ENCODE measurements at places on chromosomes 5 and 9.
A peak's percentile ranks its signal among the peaks of the same experiment; 100 is the strongest.

DNA sequence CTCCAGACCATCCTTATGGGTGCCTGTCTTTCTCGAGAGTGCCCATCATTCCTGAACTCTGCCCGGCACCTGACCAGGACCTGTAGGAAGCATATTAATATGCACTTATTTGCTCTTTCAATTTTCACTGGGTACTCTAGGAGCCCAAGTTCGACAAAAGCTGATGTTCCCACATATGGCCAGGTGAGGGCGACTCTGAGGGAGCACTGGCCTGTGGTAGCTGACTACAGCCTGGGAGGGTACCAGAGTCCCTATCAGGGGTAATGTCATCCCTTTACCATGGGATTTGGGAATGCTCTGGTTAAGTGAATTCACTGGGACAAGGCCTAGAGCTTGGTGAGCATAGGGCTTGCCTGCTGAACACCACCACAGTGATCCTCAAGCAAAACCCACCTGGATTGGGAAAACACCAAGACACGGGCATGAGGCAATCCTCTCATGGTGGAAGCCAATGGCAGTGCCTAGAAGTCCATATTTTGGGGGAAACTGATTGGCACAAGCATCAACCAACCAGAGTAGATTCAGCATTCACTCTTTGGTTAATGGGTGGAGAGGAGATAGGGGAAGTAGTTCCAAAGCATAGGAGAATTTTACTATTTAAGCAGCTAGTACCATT, 112.2 kb downstream of the MTX3 start:
- DNase-seq, result no peak

- no peak for DNase-seq
Measured at GRCh38 chr5:125014202-125014601, 267.8 kb upstream of the ZNF608 start.

- DNase-seq, result no peak
Measured at GRCh38 chr5:10485142-10485795, 43.6 kb downstream of the ROPN1L start.

- no peak for DNase-seq
Measured at GRCh38 chr9:76245518-76245917, 148.7 kb downstream of the RFK start.

DNA sequence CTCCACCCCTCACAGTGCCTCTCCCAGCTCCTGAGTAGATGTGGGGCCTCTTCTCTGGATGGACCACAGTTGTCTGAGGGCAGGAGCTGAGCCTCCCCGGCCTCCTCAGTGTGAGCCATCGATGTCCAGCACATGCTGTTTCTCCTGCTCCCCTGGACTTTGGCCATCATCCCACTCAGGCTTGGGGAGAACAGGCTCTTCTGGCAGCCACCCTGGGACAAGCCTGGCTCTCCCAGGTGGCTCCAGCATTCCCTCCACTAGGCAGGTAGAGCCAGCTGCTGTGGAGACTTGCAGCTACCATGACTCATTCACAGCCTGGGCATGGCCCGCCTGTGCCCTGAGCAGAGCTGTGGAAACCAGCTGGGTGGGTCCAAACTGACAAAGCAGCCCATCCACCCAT, 77.0 kb downstream of the CSNK1A1 start:
- DNase-seq, result no peak

DNA sequence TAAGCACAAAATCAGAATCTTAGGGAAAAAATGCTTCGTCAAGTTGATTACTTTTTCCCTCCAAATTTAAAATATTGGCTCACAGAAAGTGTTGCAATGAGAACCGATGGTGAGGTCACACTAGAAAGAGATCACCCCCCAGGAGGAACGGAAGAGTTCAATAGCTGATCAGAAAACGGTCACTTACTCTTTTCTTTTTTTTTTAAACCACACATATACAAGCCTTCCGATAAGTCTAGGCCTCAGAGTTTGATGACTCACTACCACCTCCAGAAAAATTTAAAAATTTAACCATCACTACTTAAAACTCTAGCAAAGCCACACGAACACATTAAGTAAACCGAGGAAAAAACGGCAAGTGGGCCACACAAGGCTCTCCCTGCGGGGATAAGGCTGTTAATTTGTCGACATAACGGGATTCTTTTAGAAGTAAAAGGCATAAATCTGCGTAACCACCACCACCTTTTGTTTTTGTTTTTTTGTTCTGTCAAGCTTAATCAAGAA, 1.2 kb downstream of the SURF4 start:
- DNase-seq, result no peak

DNA sequence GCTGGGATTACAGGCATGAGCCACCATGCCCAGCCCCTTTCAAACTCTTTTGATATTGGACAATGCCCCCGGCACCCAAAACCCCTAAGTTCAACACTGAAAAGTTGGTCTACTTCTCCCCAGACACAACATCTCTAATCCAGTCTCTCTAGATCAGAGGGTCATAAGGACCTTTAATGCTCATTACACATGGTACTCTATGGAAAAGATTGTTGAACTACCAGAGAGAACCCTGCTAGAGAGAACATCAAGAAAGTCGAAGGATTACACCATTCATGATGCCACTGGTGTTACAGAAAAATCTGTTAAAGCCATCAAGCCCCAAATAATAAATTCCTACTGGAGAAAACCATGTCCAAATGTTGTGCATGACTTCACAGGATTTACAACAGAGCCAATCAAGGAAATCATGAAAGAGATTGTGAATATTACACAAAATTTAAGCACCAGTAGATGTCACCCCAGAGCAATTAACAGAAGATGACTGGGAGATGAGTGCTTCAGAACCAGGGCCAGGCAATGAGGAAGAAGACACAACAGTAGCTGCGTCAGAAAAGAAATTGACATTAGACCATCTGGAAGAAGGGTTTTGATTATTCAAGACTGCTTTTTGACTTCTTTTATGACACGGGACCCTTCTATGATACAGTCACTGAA, 28.3 kb upstream of the NIPAL4 start:
- peak; percentile 57 for DNase-seq

DNA sequence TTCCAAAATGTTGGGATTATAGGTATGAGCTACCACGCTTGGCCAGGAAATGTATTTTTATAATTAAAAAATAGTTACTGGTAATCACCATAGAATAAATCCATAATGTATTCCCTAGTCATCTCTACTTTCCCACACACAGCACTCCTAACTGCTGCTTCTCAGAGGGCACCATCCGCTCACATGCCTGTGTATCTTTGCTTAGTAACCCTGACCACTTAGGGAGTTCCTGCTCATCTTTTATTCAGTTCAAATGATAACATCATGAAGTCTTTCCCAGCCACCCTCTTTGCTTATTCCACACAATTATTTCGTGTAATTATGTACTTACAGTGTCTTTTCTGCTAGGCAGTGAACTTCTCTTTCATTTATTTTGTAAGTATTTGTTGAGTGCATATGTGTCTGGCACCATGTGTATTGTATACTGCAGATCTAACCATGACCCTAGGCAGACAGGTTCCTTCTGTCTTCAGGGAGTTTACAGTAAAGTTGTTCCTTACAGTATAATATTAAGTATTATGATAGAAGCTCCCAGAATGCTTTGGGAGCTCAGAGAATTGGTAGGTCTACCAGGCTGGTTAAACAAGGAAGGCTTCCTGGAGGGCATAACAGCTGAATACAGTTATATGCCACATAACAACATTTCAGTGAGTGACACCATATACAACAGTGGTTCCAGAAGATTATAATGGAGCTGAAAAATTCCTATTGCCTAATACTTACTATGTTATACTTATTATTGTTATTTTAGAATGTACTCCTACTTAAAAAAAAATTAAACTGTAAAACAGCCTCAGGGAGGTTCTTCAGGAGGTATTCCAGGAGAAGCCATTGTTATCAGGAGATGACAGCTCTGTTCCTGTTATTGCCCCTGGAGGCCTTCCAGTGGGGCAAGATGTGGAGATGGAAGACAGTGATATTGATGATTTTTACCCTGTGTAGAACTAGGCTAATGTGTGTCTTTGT, 39.2 kb downstream of the DCAF10 start:
- no peak for DNase-seq

DNA sequence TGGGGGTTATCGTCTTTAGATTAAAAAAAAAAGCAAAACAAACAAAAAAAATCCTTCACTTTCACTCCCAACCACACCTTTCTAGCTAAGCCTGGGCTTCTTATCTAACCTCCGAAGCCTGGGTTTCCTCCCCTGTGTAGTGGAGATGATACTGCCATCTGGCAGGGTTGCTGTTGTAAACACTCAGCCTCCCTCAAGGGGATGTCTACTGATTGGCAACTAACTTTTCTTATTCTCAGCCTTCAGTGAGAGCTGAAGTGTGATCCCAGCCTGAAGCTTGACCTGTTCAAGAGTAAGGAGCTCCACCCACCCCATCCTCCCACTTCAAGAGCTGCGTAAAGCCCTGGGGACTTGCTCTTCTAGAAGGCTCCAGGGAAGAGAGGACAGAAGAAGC, 21.5 kb upstream of the WWC1 start:
- no peak for DNase-seq

GRCh38 chr5:136423944-136424606, 58.7 kb upstream of the TRPC7 start:
- DNase-seq, result no peak

- DNase-seq, result no peak
Measured at GRCh38 chr5:134626369-134627014, 6.1 kb downstream of the SAR1B start.

GRCh38 chr5:102701748-102702147, 53.4 kb upstream of the PAM start:
- no peak for DNase-seq

DNA sequence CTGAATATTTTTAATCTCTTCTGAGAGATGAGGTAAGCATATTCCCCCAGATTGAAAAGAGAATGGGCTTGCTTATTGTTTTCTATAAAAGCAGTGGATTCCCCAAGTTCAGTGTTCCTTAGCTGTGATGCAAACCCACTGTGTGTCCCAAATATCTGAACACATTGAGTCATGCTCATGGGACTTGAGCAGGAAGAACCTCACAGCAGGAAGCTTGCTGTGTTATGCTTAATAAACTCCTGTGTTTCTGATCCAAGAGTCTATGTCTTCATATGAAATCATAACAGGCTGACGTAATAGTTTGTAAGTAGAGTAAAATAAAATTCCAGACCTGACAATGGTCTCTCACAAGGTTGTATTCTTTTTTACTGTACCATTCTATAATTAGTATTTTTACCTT, 24.8 kb upstream of the LOX start:
- no peak for DNase-seq

- no peak for DNase-seq
Measured at GRCh38 chr9:33202018-33202417, 34.9 kb upstream of the B4GALT1 start.

- no peak for DNase-seq
Measured at GRCh38 chr5:158079097-158079496, 220.2 kb upstream of the CLINT1 start.

DNA sequence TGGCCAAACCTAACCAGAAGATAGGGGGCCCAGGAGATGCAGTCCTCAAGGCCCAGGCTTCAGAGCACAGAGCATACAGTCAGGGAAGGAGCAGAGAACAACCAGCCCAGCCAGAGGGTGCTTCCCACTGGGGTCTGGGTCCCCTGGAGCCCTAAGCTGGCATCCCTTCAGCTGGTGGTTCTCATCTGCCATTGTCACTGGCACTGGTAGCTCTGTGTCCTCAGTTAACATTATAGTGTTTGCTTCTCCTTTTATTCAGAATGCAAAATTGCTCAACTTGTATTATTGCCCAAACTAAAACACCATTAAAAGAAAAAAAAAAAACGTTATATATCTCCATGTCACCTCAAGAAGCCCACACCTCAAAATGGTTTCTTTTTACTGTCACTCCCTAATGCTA, 219.2 kb downstream of the ENC1 start:
- no peak for DNase-seq

- no peak for DNase-seq
Measured at GRCh38 chr5:65185468-65185867, 296.3 kb downstream of the ADAMTS6 start.

DNA sequence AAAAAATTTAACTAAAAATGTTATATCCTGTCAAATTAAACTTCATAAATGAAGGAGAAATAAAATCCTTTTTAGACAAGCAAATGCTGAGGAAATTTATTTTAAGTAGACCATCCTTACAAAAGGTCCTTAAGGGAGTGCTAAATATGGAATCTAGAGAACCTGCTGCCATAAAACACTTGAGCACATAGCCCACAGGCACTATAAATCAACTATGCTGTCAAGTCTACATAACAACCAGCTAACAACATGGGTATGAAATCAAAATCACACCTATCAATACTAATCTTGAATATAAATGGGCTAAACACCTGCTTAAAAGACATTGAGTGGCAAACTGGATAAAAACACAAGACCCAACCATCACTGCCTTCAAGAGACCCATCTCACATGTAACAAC, 15.1 kb upstream of the PRSS3 start:
- DNase-seq, result no peak

GRCh38 chr5:118486647-118487225, 501.6 kb downstream of the DTWD2 start:
- DNase-seq, result no peak

DNA sequence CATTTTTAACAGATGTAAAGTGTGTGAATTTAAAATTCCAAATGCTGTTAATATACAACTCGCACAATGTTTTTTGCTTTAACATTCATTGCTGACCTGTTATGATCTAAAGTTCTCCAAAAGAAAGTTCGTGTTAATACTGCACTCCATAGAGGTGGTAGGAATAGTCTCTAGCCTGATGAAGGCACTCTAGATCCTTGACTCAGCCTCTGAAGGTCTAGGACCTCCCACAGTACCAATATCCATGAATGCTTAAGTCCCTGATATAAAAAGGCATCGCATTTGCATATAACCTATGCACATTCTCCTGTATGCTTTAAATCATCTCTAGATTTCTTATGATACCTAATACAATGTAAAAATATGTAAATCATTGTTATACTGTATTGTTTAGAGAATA, 213.6 kb downstream of the EFNA5 start:
- no peak for DNase-seq

- no peak for DNase-seq
Measured at GRCh38 chr9:76700916-76701315, 63.3 kb upstream of the PCA3 start.

- no peak for DNase-seq
Measured at GRCh38 chr9:20012232-20012631, 223.4 kb upstream of the SLC24A2 start.

DNA sequence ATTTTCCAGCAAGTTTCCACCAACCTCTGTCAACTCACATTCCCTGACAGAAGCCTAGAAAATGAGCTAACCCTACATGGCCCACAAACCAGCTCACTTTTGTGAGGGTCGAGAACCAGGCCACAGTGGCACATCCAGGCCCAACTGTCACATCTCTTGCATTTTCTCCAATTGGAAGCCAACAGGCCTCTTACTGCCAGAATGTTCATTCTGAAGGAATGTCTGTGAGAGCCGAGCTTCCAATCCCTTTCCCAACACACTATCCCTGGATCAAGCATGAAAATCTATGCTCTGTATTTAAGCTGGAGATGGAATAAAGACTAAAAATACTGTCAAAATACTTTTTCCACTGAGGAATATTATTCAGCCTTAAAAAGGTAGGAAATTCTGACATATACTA, 20.0 kb downstream of the MARCHF3 start:
- DNase-seq, result no peak

GRCh38 chr9:123290764-123291163, 22.4 kb upstream of the STRBP start:
- no peak for DNase-seq

DNA sequence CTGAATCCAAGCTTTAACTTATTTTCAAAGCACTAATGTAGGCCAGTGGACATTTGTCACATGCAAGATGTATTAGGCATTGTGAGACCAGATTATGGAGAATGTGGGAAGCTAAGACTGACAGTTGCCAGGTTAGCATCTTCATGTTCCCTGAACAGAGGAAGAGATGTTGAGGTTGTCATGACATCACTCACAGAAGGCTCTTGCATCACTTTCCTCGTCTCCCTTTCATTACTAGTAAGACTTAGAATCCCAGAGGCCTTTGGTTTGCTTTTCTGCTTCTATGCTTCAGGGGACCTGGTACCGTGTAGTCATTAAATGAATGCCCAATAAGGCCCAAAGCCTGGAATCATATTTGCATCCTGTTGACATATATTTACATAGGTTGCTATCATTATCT, 76.4 kb upstream of the RPS23 start:
- no peak for DNase-seq

Measured in GM12864 (cell line).